ENCODE measurements at places on chromosomes 2 and 18.
A peak's percentile ranks its signal among the peaks of the same experiment; 100 is the strongest.

- DNase-seq: no peak
Observed at GRCh38 chr2:69669666-69670065, 26.1 kb upstream of the AAK1 start.

GRCh38 chr18:48022531-48023329, 92.3 kb upstream of the SMAD2 start:
- no peak for DNase-seq

GRCh38 chr2:39508198-39508597, 71.1 kb upstream of the MAP4K3 start:
- DNase-seq: no peak

GRCh38 chr2:74553892-74554819, at the start of the genes DOK1 and LOXL3:
TSS of gene DOK1 (plus strand) at chr2:74554720. CDS start at chr2:74554755, 35 bp downstream.
TSS of gene LOXL3 (minus strand) at chr2:74553942. CDS start at chr2:74552634, 1,308 bp downstream.
- peak; percentile 67 for DNase-seq

GRCh38 chr2:106995556-106995955, 109.6 kb upstream of the ST6GAL2 start:
- DNase-seq: no peak

GRCh38 chr2:162574615-162575452, 230.9 kb downstream of the GCA start:
- no peak for DNase-seq

- DNase-seq: no peak
Observed at GRCh38 chr2:56268856-56269255, 85.1 kb downstream of the CCDC85A start.

DNA sequence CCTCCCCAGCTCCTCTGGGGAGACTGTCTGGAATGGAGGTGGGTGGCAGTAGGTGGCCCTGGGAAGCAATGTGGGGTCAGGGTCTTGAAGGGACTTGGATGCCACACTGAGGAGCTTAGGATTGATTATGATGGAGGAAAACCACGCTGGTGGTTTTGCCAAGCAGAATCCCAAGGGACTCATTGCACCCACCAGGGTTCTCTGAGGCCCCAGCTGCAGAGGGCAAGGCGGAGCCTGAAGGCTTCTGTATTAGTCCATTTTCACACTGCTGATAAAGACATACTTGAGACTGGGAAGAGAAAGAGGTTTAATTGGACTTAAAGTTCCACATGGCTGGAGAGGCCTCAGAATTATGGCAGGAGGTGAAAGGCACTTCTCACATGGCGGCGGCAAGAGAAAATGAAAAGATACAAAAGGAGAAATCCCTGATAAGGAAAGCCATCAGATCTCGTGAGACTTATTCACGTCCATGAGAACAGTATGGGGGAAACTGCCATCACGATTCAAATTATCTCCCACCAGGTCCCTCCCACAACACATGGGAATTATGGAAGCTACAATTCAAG, 87.2 kb upstream of the YWHAQ start:
- DNase-seq: no peak

- DNase-seq: no peak
Observed at GRCh38 chr2:84855731-84856130, 25.2 kb downstream of the TRABD2A start.

DNA sequence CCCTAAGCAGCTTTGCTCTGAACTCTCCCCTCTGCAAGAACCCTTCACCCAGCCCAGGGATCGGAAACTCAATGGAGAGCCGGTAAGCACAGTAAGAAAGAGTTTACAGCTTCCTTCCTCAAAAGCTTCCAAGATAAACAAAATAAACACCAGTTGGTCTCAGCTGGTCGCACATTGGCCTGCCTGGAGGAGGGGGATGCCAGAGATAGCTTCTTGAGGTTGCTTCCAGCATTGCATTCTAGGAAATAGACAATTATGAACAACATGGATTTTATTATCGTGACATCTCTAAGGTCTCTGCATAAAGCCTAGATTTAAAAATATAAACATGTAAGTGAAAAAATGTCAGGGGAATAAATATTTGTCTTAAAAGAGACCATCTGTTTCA, 141.5 kb upstream of the PKDCC start:
- DNase-seq: no peak

GRCh38 chr2:168642873-168643272, 159.6 kb upstream of the NOSTRIN start:
- no peak for DNase-seq

DNA sequence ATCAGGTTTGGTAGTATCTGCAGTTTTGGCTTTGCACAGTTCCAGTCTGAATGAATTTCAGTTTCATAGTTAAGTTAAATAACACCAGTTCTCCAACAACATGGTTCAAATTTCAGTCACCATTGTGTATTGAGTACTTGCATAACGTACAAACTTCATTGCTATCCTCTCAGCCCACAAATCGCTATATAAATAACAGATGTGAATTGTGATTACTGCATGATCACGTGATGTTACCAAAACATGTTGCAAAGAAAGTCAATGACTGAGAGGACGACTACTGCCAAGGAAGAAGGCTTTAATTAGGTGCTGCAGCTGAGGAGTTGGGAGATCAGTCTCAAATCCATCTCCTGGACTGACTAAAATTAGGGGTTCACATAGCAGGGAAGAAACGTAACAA, 48.2 kb downstream of the COL4A4 start:
- DNase-seq: no peak

GRCh38 chr2:188068093-188068492, 223.6 kb upstream of the GULP1 start:
- no peak for DNase-seq

DNA sequence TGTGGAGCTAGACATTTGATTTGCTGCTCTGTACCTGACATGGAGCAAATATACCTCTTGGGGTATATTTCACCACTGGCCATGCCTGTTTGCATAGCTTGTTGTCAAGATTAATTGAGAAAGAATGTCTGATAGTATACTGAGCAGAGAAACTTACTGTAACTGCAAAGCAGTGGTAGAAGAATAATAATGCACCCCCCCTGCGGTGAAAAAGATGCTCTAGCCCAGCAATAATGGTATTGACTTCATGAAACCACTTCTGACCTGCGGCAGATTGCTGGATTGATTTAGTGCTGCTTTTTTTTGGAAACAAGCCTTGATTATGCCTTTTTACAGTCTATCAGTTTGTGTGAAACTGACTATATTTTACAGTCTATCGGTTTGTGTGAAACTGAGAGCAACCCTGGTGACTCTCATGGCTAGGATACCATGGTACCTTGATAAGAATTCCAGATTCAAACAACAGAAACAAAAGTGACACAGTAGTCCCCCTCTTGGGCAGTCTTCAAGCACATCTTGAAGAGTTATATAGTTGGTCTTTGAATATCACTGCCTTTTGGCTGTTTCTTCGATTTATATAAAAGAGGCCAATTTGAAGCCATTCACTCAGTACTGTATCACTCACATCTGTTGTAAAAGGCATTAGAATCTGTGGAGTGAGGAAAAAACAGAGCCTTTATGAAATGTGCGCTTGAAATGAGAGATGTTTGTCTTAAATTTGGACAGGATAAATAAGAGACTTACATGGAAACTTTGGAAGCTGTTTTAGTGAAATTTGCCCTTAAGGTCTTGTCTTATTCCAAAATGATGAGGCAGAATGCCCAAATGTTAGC, 102.5 kb downstream of the FMNL2 start:
- no peak for DNase-seq

GRCh38 chr2:121565389-121566250, 34.9 kb downstream of the RNU4ATAC start:
- DNase-seq: no peak

DNA sequence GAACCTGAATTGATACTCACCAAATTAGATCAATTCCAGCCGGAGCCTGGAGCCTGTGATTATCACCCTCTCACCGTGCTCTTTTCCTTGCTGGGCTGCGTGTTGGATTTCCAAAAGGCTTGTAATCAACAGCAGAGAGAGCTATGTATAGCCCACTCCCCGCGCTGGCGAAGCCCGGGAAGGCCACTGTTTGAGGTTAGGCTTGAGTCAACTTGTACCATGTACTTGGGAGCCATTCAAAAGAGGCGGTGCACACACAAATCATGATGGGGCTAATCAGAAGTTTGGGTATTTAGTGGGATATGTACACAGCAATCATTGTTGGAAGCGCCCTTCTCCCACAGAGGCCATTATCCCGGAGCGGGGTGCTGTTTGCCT, 151.6 kb downstream of the GLI2 start:
- DNase-seq: no peak

DNA sequence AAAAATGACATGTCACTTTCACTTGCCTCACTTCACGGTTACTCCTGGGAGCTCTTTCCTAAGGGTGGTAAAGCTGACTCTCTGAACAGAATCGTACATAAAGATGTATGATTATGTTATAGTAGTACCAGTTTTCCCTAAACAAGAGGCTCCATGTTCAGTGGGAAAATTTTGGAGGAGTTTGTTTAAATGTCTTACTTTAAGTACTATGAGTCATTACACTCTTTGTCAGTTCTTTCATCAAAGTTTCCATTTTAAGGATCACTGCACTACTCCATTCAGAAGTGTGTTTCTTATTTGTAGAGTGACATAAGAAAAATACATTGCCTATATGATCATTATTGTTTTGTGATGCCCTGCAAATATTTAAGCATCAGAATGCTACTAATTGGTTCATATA, 121.1 kb upstream of the FIGN start:
- DNase-seq: no peak

DNA sequence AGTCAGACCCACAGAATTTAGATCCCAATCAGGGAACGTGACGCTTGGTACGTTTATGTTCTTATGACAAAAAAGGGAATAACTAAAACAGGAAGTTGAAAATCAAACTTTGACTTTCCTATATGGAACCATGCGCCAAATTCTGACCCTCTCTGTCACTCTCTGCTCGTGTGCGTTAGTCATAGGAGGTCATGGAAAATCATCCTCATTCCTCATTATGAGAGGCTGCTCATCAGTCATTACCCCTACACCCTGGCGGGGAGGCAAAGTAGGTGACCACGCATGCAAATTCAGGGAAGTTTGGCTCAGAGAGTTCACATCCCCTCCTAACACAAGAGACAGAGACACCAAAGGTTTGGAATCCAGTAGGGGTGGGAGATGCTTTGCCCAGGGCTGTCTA, 15.5 kb downstream of the IL1F10 start:
- no peak for DNase-seq

DNA sequence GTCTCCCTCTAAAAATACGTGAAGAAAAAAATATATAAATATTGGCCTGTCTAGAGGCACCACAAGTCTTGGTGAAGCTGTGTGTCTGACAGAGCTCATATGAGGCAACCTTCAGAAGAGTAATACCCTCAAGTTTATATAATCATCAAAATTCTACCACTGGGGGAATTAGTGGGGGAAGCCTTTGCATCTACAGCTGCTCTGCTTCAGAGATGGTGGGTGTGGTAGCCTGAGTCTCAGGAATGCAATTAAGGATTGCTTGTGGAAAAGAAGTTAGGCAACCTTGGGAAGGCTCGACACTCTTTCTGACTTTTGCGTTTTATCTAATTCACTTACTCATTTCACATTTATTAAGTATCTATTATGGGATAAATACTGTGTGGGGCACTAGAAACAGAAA, 17.4 kb downstream of the TPGS2 start:
- DNase-seq: no peak

GRCh38 chr2:158953926-158954763, 14.3 kb upstream of the TANC1 start:
- no peak for DNase-seq

GRCh38 chr18:8450898-8451665, 158.2 kb upstream of the RAB12 start:
- DNase-seq: no peak

GRCh38 chr2:236835307-236836024, 250.2 kb upstream of the COPS8 start:
- no peak for DNase-seq

GRCh38 chr18:37565977-37566478, 430 bp upstream of the CELF4 start:
- no peak for DNase-seq

- DNase-seq: no peak
Observed at GRCh38 chr2:161954103-161954502, 119.9 kb downstream of the DPP4 start.

- no peak for DNase-seq
Observed at GRCh38 chr2:40292291-40292690, 159.6 kb downstream of the SLC8A1 start.

GRCh38 chr2:102735416-102736109, 26.3 kb upstream of the TMEM182 start:
- no peak for DNase-seq

DNA sequence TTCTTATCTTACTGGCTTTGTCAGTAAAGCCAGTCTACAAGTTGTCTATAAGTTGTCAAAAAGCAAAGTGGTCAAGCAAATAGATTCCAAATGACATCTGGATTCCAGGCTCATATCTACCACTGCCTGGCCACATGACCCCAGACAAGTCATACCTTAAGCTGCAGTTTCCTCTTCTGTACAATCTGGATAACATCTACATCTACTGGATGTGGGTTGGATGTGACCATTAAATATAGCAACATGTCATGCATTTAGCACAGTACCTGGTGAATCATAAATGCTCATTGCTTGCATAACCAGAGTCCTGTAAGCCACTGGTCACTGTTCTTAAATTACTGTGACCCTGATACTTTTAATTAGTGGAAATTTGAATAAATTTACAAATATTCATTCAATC, 16.8 kb downstream of the COBLL1 start:
- DNase-seq: no peak

DNA sequence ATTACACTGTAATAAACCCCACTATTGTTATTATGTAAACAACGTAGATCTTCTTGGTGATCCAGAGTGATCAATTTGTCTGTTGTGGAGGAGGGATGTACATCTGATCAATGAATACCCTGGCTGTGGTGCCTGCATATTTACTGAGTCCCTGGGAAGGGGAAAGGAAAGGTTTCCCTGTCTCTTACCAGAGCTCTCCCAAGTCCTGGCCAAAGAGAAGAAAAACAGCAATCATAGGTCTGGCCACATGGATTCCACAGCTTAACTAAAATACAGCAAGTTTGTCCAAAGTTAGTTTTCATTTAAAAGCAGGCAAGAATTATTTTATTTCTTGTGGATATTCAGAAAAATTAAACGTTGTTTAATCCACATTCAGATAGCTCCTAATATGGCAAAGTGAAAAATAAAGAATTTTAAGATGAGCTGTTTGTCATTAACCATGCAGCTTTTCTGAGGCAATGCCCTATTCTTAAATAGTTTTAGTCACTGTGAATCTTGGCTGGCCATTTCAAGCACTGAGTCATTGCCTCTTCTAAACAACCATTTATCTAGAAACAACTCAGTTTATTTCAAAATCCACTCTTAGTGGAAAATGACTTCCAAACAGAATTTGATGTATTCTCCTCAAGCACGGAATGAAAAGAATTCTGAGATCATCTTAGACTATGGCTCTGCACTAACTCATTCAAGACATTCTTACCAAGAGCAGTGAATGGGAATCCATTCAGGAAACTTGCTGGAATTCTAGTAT, 1004.4 kb upstream of the CDH2 start:
- no peak for DNase-seq

GRCh38 chr2:150166313-150167051, 321.0 kb downstream of the RND3 start:
- no peak for DNase-seq

DNA sequence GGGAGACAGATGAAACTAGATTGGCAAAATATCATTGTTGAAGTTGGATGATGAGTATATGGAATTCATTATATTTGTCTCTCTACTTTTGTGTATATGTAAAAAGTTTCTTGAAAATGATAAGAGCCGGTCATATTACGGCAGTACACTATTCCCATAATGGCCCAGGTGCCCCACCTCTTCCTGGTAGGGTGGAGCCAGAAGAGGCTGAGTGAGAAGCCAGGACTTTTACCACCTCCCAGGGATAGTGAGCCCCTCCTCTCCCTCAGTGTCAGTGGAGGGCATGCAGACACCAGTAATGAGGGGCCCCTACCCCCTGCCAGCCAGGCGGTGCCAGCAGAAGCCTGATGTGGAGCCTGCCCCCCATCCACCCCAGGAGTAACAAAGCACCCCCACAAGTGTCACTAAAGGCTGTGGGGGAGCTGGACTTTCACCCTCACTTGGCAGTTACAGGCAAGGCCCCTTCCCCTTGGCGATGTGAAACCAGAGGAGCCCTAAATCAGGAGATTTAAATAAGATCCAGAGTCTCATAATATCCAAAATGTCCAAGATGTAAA, 198.9 kb upstream of the RBBP8 start:
- no peak for DNase-seq
